ENCODE measurements at places on chromosomes 13 and 19.
A peak's percentile ranks its signal among the peaks of the same experiment; 100 is the strongest.

- DNase-seq, result no peak
Observed at GRCh38 chr13:73040484-73040883, 18.3 kb upstream of the KLF5 start.

DNA sequence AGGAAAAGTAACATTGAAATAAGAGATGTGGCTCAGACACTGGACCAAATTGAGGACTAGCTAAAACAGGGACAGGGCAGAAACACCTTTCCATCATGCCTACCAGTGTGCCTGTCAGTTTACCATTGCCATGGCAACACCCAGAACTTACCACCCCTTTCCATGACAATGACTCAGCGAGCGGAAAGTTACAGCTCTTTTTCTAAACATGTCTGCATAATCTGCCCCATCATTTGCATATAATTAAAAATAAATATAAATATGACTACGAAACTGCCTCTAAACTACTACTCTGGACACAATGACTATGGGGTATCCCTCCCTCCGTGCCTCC, 96.0 kb downstream of the UBL3 start:
- peak; percentile 12 for DNase-seq

GRCh38 chr19:32874605-32875004, 5.0 kb upstream of the SLC7A9 start:
- no peak for DNase-seq

- peak; percentile 74 for DNase-seq
Observed at GRCh38 chr19:48510421-48511268, 990 bp downstream of the LMTK3 start.

DNA sequence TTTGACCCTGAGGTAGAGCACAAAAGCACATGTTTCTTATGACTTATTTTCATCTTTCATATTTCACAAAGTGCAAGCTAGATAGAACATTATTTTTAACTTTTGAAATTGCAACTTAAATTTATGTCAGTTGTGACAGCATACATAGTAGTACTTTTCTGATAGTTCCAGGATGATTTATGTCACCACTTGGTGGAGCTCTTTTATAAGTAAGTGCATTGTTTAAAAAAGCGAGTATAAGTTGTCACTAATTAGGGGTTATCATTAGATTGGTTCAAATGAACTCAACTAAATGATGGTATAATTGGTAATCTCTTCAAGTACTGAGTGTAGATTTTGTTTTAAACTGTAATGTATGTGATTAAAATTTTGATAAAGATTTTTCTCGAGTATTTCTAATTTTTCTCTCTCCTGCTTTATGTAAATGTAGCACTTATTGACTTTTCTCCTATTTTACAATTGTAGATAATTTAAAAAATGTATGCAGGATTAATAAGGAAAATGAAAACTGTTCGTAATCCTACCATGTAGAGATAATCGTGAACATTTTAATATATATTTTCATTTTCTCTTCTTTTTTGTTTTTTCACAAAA, 31.1 kb downstream of the RB1 start:
- DNase-seq, result peak; percentile 55

DNA sequence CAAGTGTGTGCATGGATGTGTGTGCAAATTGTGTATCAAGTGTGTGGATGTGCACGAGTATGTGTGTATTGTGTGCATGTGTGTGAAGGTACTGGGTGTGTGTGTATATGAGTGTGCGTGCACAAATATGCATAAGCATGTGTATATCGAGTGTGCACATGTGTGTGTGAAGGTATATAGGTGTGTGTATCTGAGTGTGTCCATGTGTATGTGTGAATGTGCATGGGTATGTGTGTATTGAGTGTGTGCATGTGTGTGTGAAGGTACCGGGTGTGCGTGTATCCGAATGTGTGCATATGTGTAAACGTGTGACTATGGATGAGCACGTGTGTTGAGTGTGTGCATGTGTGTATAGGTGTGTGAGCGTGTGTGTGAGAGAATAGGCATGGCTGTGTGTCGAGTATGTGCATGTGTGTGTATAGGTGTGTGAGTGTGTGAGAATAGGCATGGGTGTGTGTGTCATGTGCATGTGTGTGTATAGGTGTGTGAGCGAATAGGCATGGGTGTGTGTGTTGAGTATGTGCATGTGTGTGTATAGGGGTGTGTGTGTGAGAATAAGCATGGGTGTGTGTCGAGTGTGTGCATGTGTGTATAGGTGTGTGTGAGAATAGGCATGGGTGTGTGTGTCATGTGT, 12.8 kb downstream of the EVI5L start:
- DNase-seq, result no peak

GRCh38 chr13:67259208-67259607, 29.1 kb upstream of the PCDH9 start:
- DNase-seq, result no peak

- no peak for DNase-seq
Observed at GRCh38 chr19:31284621-31285020, 64.6 kb downstream of the TSHZ3 start.

DNA sequence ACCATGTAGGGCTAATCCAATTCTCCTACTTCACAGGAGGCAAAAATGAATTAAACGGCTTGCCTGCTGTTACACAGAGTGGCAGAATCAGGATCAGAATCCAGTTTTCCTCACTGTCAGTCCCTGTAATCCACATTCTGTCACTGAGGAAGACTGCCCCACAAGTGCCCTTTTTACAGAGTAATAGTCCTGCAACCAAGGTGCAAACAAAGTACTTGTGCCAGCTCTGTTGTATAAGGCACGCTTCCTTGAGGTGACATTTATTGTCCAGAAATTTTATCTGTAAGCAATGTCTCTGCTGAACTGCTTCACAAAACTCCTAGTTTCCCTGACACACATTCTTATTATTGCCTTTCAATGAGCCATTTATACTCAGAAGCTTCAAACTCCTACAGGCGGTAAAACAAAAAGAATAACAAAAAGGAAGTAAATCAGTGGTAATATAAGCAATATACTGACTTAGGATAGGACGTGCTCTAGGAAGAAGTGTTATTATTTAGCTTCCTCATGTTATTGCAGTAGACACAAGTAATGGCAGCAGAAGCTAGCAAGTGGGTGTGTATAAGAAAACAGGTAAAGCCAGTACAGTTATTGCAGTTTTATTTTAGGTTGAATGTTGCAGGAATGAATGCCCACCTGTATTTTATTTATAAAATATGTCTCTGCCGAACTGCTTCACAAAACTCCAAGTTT, 28.8 kb downstream of the SPRY2 start:
- DNase-seq, result no peak

GRCh38 chr19:5243878-5244277, 96.7 kb downstream of the PTPRS start:
- DNase-seq, result no peak

GRCh38 chr19:3618144-3618810, 8.3 kb downstream of the CACTIN start:
- DNase-seq, result peak; percentile 39

DNA sequence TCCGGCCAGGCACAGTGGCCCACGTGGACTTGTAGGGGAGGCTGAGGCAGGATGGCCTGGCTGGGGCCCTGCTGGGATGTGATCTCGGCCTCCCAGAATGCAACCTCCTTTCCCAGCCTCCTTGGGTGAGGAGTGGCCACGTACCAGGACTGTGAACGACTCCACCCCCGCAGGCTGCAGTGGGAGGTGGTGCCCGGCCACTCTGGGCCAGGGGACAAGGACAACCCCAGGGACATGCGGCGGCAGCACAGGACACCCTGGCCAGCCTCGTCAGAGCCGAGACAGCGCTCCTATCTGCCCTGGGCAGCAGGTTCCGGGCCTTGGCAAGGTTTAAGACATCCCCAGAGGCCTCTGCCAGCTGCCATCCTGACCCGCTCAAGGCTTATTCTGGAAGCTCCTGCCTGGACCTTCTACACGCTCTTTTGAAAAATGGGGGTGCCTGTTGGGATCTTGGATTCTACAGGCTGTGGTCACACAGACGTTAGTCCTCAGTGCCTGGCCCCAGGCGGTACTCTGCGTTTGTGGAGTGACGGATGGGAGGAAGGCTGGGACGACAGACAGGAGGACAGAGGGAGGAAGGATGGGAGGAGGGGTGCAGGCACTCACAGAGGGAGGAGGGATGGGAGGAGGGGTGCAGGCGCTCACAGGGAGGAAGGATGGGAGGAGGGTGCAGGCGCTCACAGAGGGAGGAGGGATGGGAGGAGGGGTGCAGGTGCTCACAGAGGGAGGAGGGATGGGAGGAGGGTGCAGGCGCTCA, 19.9 kb upstream of the CACTIN start:
- no peak for DNase-seq

GRCh38 chr13:104086759-104087158, 1020.5 kb upstream of the SLC10A2 start:
- DNase-seq, result no peak

DNA sequence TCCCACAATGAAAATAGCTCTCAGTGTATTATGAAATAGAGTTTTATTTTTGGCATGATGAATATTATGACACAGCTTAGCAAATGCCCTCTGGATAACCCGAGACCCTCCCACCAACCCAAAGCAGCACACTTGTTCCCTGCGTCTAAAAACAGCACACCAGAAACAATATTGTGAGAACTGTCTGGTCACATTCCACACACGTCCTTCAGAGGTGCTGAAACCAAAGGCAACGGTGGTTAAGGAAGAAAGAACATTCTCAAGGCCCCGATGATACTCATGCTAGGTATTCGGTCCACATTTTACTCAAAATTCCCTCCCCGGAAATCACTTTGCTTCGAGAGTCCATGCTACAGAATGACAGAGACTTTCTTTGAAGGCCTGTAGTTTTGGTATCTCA, 156.7 kb downstream of the SLC7A1 start:
- no peak for DNase-seq

DNA sequence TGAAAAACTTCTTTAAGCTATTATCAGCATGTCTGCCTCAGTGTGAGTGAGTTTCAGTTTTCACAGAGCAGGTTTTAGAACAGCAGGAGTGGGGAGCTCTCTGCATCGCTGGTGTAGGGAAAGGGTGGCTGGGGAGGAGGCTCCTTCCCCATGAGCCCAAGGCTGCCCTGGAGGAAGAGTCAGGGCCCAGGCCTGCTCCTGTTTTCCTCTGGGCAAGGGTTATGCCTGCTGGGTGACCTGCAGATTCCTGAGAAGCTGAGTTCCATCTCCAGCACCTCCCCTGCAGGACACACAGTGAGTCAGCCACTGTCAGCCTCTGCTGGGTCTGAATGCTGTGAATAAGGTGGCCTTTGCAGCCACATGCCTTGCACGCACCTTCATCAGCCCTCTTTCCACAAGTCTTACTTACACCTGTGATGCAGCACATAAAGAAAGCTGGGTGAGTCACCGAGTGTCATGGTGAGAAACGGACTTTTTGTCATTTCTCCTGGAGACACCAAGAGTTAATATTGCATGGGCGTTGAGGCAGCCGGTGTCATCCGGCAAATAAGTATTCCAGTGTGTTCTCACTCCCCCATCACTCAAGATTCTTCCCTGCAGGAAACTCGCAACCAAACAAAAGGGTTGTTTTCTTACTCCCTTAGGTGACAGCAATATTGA, 186.4 kb upstream of the KL start:
- no peak for DNase-seq

DNA sequence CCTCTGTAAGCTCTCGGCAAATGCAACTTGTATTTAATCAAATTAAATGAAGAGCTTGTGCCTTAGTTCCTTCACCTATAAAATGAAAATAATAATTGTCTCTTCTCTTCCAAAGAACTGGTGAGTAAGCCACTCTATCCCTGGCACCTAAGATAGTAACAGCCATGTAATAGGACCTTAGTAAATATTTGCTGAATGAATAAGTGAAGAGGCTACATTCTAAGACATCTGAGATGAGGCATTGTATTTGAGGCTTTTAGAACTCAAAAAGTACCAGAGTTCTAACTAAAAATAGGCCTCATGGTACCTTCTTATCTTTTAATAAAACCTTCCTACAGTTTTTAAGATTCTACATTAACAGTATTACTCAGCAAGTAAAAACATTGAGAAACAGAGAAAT, 17.3 kb upstream of the DCLK1 start:
- DNase-seq, result no peak

DNA sequence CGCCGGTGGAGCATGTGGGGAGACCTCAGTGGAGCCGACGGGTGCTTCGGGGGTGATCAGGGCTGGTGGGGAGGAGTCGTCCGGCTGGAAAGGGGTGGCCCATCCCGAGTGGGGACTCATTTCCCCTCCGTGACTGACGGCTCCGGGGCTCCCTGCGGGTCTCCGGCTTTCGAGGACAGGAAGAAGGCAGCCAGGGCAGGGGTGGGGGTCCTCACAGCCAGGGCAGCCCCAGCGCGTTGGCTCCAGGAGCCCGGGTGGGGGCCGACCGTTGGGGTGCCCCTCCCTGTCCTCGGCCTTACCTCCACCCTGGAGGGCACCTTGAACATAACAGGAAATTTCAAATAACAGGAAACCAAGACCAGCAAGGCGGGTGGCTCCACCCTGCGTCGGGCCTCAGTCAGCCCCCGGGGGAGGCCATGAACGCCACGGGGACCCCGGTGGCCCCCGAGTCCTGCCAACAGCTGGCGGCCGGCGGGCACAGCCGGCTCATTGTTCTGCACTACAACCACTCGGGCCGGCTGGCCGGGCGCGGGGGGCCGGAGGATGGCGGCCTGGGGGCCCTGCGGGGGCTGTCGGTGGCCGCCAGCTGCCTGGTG, at the start of gene S1PR4:
Gene S1PR4 (plus strand): TSS at position 393 of the 596 bp plus-strand sequence. CDS start 24 bp downstream, at position 417.
- DNase-seq, result peak; percentile 85

Measured in activated CD4-positive, alpha-beta T cell treated with anti-CD3 and anti-CD28 coated beads, Interleukin-2, amount 50 U/mL, for 16 hours (primary cell).